ENCODE measurements at places on chromosomes 5 and 9. TPM values are rescaled to one million over a fixed set of nuclear protein-coding genes. Genes with fewer than 3 reads are reported as not detected.
A peak's percentile ranks its signal among the peaks of the same experiment; 100 is the strongest.

- H3K4me3 ChIP-seq = no peak overlapping the region
- no peak for DNase-seq
- H3K27ac ChIP-seq = no peak overlapping the region
- no peaks in the 10 kb centered on the region for H3K36me3 ChIP-seq
- H3K4me1 ChIP-seq = no peaks in the 10 kb centered on the region
- peaks cover 7% of the 10 kb centered on the region for H3K27me3 ChIP-seq
Measured at GRCh38 chr5:151902215-151902614, 22.4 kb downstream of the GLRA1 start.

- H3K27me3 ChIP-seq = no peaks in the 10 kb centered on the region
- H3K27ac ChIP-seq = no peak overlapping the region
- no peaks in the 10 kb centered on the region for H3K4me1 ChIP-seq
- H3K4me3 ChIP-seq = no peak overlapping the region
- H3K36me3 ChIP-seq = no peaks in the 10 kb centered on the region
- no peak for DNase-seq
Measured at GRCh38 chr5:166200532-166200931, 2090.9 kb upstream of the WWC1 start.

DNA sequence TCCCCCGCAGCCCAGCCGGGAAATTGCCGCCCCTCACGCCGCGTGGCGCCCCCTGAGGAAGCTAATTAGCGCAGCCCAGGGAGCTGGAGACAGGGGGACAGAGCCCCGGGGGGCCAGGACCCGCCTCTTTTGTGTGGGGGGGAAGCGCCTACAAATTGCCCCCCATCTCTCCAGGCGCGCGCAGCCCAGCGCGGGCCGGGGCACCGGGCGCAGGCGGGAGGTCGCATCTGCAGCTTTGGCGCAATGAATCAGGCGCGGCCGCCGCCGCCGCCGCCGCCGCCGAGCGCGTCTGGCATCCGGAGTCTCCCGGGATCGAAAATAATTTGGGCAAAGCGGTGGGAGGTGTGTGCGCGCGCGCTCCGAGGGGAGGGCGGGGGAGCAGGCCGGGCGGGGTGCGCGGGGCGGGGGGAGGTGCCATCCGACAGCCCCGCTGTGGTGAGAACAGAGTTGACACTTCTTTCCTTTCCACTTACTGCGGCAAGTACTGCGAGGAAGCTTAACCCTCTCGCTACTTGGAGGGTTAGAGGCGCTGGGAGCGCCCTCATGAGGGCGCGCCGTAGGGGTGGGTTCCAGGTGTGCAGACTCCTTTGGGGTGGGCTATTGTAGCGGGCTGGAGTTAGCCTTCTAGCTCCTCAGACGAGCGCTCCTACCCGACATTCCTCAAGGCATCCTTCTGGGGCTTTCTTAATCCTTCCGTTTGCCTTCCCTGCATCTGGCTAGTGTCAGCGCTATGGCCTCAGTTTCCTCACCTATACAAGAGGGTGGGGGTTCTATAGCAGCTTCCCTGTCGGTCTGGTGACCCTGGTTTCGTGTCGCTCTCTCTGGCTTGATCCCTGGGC lies 63.1 kb downstream of the CXXC5 start:
- H3K4me3 ChIP-seq = peak overlapping the region; percentile 55
- no peak overlapping the region for H3K27ac ChIP-seq
- peak; percentile 37 for DNase-seq
- H3K4me1 ChIP-seq = peaks cover 26% of the 10 kb centered on the region
- H3K36me3 ChIP-seq = no peaks in the 10 kb centered on the region

DNA sequence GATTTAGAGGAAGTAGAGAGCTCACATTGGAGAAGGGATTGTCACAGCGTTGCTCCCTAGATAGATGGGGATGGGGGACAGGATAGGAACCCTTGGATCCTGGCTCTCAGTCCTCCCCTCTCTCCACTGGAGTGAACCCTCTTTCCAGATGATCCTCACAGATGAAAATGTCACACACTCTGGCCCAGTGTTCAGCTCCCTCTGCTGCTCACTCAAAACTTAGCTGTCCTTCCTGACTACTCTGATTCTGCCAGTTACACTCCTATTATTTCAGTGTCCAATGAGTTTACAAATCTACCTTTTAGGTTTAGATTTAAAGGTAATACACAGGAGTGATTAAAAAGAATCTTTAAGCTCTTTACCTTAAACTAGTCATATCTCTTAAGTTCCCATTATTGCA lies 5.8 kb upstream of the SPINK7 start:
- no peak for DNase-seq
- no peaks in the 10 kb centered on the region for H3K36me3 ChIP-seq
- H3K4me1 ChIP-seq = no peaks in the 10 kb centered on the region
- no peaks in the 10 kb centered on the region for H3K27me3 ChIP-seq

DNA sequence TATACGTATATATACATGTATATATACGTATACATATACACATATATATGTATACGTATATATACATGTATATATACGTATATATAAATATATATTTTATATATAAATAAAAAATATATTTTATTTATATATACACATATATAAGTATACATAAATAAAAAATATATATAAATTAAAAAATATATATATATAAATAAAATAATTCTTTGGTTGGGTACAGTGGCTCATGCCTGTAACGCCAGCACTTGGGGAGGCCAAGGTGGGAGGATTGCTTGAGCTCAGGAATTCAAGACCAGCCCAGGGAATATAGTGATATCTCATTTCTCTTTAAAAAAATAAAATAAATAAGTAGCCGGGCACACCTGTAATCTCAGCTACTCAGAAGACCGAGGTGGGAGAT lies 155.0 kb downstream of the CDC42SE2 start:
- no peak overlapping the region for H3K27ac ChIP-seq
- H3K4me1 ChIP-seq = peaks cover 7% of the 10 kb centered on the region
- DNase-seq = no peak
- peaks cover 19% of the 10 kb centered on the region for H3K36me3 ChIP-seq
- H3K27me3 ChIP-seq = no peaks in the 10 kb centered on the region
- H3K4me3 ChIP-seq = no peak overlapping the region

- H3K4me3 ChIP-seq = no peak overlapping the region
- no peak for DNase-seq
Measured at GRCh38 chr5:178790371-178790770, 59.9 kb upstream of the ZNF354A start.

DNA sequence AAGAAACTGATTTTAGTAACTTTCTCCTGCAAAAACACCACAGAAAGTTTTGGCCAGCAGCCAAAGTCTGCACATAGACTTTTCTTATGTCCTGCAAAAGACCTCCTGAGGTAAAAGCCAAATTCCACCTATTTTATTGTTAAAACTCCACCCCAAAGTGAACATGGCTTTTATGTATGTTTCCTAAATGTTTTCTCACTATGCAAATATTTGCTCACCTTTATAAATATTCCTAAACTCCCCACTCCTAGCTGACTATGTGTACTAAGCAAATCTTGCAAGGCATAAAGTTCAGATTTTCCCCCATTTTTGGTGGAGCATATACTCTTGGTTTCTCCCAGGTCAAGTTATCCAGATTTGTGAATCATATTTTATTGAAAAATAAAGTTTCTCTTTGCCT lies 446.2 kb downstream of the DNAH5 start:
- H3K4me1 ChIP-seq = no peaks in the 10 kb centered on the region
- H3K27ac ChIP-seq = no peak overlapping the region
- H3K27me3 ChIP-seq = no peaks in the 10 kb centered on the region
- no peaks in the 10 kb centered on the region for H3K36me3 ChIP-seq
- H3K4me3 ChIP-seq = no peak overlapping the region
- no peak for DNase-seq

DNA sequence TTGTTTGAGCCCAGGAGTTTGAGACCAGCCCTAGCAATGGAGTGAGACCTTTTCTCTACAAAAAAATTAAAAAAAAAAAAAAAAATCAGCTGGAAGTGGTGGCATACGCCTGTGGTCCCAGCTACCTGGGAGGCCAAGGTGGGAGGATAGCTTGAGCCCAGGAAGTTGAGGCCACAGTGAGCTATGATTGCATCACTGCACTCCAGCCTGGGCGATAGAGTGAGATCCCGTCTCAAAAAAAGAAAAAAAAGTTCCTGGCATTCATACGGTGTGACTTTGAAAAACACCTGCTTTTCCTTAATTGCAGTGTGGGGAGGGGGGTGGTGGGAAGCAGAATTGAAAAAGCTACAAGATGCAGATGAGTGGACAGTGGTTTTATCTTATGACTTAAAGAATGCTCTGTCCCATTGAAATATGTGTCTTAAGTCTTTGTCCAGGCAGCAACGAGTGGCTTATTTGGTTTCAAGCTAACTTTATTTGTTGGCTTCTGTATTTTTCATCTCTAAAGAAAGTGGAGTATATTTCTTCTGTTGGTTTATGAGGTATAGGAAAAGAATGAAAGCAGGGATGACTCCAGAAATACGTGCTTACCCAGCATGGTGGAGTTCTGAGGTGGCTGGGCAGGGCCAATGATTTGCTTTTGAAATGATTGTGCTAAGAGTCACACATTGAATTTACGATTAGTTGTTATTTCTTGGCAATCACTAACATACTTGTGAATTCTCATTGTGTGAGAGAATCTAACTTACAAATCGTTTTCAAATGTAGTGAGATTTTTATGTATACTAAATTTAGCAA lies 27.8 kb downstream of the ROPN1L start:
- no peaks in the 10 kb centered on the region for H3K27me3 ChIP-seq
- H3K36me3 ChIP-seq = no peaks in the 10 kb centered on the region
- no peak overlapping the region for H3K4me3 ChIP-seq
- no peaks in the 10 kb centered on the region for H3K4me1 ChIP-seq
- no peak for DNase-seq
- H3K27ac ChIP-seq = no peak overlapping the region

GRCh38 chr9:78325343-78325742 lies 28.4 kb downstream of the PSAT1 start:
- H3K36me3 ChIP-seq = peaks cover 8% of the 10 kb centered on the region
- H3K4me1 ChIP-seq = no peaks in the 10 kb centered on the region
- H3K27me3 ChIP-seq = no peaks in the 10 kb centered on the region
- no peak overlapping the region for H3K4me3 ChIP-seq

Gene ADAMTS19
- polyA plus RNA-seq = not detected

DNA sequence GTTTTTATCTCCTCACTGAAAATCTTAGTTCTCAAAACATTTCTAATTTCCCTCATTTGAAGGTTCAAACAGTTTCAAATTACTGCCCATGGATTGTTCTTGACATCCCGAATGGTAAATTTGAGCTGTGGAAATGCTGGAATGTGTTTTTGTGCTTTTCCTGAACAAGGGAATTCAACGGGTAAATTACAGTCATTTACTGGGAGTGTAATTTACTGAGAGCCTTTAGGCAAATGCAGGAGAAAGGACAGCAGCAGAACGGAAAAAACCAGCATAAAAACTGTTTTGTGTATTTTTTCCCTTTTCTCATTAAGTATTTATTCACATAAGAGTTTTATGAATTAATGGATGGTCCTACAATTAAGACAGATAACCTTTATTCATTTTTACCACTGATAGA lies 139.2 kb downstream of the PBX3 start:
- H3K36me3 ChIP-seq = no peaks in the 10 kb centered on the region
- H3K27ac ChIP-seq = no peak overlapping the region
- H3K27me3 ChIP-seq = peaks cover 15% of the 10 kb centered on the region
- H3K4me3 ChIP-seq = no peak overlapping the region

Gene FOXD4L3
- 0.33 TPM for polyA plus RNA-seq

Gene CTXN3
- not detected for polyA plus RNA-seq

- H3K4me1 ChIP-seq = peaks cover 15% of the 10 kb centered on the region
- no peaks in the 10 kb centered on the region for H3K27me3 ChIP-seq
- peak overlapping the region; percentile 70 for H3K27ac ChIP-seq
- DNase-seq = no peak
- H3K36me3 ChIP-seq = peaks cover 19% of the 10 kb centered on the region
Measured at GRCh38 chr9:124853605-124854143, 414 bp downstream of the WDR38 start.

Gene ANKRD31
- 0.48 TPM for polyA plus RNA-seq

- H3K4me3 ChIP-seq = no peak overlapping the region
- peaks cover 6% of the 10 kb centered on the region for H3K4me1 ChIP-seq
- H3K36me3 ChIP-seq = no peaks in the 10 kb centered on the region
- H3K27me3 ChIP-seq = peaks cover 8% of the 10 kb centered on the region
- no peak for DNase-seq
- H3K27ac ChIP-seq = no peak overlapping the region
Measured at GRCh38 chr5:135186662-135187522, 152.9 kb upstream of the PITX1 start.

DNA sequence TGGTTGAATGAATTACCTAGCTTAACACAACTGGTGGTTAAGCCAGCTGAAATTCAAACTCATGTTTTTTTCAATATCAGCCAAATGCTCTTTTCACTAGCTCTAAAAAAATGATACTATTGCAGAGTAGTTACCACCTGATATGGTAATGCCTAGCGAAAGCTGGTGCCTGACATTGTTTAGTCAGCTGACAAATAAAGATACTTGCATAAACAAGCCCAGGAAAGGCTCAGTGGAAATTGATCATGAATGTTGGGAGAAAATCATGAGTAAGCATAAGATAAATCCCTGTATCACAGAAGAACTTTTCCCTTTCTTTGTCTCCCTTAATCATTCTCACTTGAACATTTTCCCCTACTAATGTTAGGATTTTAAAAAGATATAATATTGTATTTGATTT lies 54.6 kb downstream of the FGF10 start:
- no peak overlapping the region for H3K27ac ChIP-seq
- no peaks in the 10 kb centered on the region for H3K4me1 ChIP-seq
- H3K27me3 ChIP-seq = no peaks in the 10 kb centered on the region
- H3K36me3 ChIP-seq = no peaks in the 10 kb centered on the region

DNA sequence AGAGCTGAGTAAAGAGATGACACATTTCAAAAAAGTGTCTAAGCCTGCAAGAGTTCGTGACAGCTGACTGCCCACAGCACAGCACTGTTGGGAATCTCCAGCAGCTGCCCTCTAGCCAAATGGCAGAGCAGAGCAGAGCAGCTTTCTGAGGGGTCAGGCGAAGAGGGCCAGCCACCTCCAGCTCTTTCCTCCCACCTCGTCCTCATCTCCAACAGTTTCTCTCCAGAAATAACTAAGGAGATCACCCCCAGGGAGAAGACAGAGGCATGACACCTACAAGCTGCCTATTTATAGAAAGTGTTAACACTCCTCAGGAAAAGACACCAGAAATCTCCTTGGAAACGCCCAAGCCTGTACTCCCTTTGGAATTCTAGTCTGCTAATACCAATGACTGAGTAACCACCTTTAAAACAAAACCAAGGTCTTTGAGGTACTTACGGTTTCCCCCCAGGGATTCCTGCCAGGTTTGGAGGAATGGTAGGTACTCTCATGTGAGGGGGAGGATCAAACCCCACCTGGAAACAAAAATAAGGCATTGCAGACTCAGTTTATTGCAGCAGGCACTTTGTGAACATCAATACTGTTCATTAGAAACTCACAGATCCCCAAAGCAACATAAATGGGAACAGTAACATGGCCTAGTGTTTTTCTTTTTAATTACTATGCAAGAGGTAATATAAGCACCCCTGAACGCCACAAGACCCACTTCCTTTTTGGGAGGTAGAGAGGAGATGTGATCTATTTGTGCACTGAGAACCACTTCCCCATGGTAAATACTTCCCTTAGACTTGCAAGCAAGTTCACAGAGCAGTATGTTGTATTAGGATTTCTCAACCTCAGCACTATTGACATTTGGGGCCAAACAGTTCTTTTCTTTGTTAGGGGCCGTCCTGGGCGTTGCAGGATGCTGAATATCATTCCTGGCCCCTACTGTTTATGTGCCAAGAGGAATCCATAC lies 79.3 kb downstream of the TLE1 start:
- H3K27ac ChIP-seq = no peak overlapping the region
- DNase-seq = no peak
- H3K36me3 ChIP-seq = no peaks in the 10 kb centered on the region
- no peaks in the 10 kb centered on the region for H3K4me1 ChIP-seq
- H3K4me3 ChIP-seq = no peak overlapping the region
